ENCODE measurements at places on chromosomes 4 and X. TPM values are rescaled to one million over a fixed set of nuclear protein-coding genes. Genes with fewer than 3 reads are reported as not detected.

DNA sequence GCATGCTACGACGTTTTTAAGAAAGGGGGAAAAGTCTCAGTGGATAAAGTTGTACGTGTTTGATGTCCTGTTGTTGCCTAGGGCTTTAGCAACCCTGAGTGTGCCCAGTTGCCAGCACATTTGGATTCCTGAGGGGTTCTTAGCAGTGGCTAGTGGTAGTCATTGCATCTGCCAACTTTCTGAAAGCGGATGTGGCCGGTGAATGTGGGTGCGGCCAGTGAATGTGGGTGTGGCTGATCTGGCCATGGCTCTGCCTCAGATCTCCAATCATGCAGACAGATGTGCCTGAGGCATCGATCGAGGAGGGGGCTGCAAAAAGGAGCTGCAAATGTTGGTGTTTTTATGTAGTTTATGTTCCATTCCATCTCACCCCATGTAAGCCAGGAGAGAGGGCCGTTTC, 41.5 kb upstream of the FAT1 start:
- H3K4me3 ChIP-seq, result no peak overlapping the region
- no peak for DNase-seq
- H3K27me3 ChIP-seq, result no peaks in the 10 kb centered on the region

GRCh38 chrX:50002067-50002714, 79.8 kb downstream of the CLCN5 start:
- DNase-seq, result no peak
- no peak overlapping the region for H3K4me3 ChIP-seq
- H3K36me3 ChIP-seq, result no peaks in the 10 kb centered on the region

- no peaks in the 10 kb centered on the region for H3K4me1 ChIP-seq
- H3K27me3 ChIP-seq, result no peaks in the 10 kb centered on the region
- no peak overlapping the region for H3K27ac ChIP-seq
- DNase-seq, result no peak
- no peaks in the 10 kb centered on the region for H3K36me3 ChIP-seq
These were observed 124.9 kb downstream of the STOX2 start for GRCh38 chr4:184030036-184030435.

DNA sequence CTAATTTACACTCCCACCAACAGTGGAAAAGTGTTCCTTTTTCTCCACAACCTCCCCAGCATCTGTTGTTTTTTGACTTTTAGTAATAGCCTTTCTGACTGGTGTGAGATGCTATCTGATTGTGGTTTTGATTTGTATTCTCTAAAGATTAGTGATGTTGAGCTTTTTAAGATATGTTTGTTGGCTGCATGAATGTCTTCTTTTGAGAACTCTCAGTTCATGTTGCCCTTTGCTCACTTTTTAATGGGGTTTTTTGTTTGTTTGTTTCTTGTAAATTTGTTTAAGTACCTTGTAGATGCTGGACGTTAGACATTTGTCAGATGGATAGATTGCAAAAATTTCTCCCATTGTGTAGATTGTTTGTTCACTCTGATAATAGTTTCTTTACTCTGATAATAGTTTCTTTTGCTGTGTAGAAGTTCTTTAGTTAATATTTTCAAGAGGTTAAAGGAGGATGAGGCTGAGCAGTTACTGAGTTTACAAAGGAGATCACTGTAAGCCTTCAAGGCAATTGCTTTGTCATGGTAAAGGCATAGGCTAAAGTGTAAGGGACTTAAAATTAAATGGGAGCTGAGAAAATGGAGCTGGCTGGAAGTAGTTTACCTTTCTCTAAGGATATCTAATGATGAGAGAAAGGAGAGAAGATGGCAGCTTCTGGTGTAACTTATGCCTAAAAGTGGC, 323.4 kb downstream of the PCDH7 start:
- H3K27ac ChIP-seq, result no peak overlapping the region
- no peak for DNase-seq
- no peaks in the 10 kb centered on the region for H3K36me3 ChIP-seq
- H3K4me1 ChIP-seq, result no peaks in the 10 kb centered on the region
- H3K27me3 ChIP-seq, result no peaks in the 10 kb centered on the region

DNA sequence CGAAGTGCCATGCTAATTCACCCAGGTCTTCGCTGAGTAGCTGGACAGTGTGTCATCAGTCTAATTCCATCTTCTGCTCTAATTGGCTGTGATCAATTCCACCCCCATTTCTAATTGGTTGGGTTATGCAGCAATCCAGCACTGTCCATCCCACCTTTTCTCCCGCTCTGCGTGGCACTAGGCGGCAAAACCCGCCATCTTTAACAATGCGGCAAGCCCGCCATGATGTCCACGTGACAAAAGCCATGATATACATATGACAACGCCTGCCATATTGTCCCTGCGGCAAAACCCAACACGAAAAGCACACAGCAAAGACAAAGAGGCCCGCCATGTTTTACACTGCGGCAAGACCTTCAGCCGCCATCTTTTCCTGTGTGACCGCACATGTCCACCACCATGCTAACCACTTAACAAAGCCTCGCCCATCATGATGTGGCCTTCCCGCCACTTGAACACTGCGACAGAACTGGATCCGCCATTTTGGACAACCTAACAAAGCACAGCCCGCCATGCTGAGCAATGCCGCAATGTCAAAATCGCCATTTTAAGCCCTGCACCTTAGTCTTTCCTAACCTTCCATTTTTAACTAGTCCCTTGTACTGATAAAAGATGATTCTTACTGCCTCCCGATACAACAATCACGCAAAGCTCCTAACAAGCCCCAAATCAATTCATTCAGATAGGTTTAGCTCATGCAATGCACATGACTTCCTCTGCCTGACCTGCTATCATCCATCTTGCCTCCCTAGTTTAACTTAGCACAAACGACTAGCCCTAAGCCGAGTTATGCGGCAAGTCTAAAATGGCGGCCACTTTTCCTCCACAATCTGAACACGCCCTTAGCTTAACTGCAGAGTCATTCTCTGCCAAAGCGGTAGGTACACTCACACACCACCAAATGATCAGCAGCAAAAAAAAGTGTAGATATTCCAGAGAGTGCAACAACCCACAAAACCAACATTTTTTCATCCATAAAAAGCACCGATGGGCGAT, 288.3 kb downstream of the CHIC1 start:
- DNase-seq, result peak; percentile 62
- H3K27ac ChIP-seq, result no peak overlapping the region
- H3K4me3 ChIP-seq, result peak overlapping the region; percentile 9
- no peaks in the 10 kb centered on the region for H3K27me3 ChIP-seq
- H3K4me1 ChIP-seq, result no peaks in the 10 kb centered on the region
- H3K36me3 ChIP-seq, result no peaks in the 10 kb centered on the region

PAGE4 gene
- 1.8 TPM for total RNA-seq

DNA sequence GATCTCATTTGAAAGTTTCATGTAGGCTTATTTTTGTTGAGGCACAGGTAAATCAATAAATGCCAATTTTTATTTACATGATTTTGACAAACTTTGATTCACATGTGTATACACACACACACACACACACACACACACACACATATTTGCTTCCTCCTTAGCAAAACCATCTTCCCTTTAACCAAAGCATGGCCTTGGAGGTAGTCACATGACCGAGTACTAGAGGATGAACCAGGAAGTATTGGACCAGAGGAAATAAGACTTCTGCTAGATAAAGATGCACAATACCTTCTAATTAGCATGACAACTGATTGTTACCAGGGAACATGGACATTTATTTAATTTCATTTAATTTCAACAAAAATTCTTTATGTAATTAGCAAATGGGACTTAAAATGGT, 23.4 kb upstream of the CFAP299 start:
- no peak overlapping the region for H3K27ac ChIP-seq
- no peaks in the 10 kb centered on the region for H3K4me1 ChIP-seq
- H3K4me3 ChIP-seq, result no peak overlapping the region

DNA sequence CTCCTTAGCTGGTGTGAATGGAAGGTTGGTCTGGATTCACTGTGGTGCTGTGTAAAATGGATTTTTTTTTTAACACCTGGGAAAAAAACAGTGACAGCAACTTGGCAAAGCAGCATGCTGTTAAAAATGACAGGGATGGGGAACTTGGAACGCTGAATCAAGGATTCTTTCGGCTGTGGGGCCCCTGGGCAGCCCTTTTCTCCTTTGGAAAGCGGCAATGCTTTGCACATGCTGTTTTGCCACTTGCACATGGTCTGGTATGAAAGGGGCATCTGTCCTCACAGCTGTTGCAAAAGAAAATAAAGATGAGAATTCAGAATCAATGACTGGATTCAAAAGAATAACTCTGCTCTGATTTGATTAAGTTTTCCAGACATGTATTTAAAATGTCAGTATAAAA, 10.7 kb upstream of the PIGA start:
- H3K4me3 ChIP-seq, result no peak overlapping the region
- no peak for DNase-seq
- no peaks in the 10 kb centered on the region for H3K4me1 ChIP-seq
- no peak overlapping the region for H3K27ac ChIP-seq
- H3K27me3 ChIP-seq, result no peaks in the 10 kb centered on the region

DNA sequence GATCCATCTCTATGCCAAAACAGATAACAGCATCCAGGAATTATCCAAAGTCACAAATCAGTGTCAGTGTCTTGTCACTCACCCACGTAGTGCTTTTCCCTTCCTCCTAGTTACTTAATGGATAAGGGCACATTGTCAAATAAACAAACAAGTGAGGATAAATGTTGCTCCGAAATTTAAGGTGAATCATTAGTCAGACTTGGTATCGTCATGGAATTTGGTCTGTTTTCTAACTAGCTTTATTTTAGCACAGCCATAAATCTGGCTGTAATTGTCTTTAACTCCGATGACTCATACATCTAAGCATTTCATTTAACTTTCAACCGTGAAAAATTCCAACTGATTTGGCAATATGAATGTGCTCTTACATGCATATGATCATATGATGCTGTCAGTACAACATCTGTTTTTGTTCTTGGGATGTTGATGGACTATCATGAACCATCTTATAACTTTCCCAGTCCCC, 83.3 kb downstream of the SNCA start:
- no peak overlapping the region for H3K27ac ChIP-seq
- no peaks in the 10 kb centered on the region for H3K4me1 ChIP-seq
- H3K4me3 ChIP-seq, result no peak overlapping the region
- no peaks in the 10 kb centered on the region for H3K36me3 ChIP-seq

- H3K27me3 ChIP-seq, result no peaks in the 10 kb centered on the region
- peaks cover 5% of the 10 kb centered on the region for H3K4me1 ChIP-seq
- peak overlapping the region; percentile 62 for H3K4me3 ChIP-seq
These were observed 814 bp upstream of the RBM47 start for GRCh38 chr4:40630335-40631021.

GRCh38 chrX:109709129-109709631, 23.9 kb downstream of the ACSL4 start:
- no peaks in the 10 kb centered on the region for H3K4me1 ChIP-seq
- no peak overlapping the region for H3K27ac ChIP-seq
- no peak overlapping the region for H3K4me3 ChIP-seq
- H3K27me3 ChIP-seq, result no peaks in the 10 kb centered on the region
- no peaks in the 10 kb centered on the region for H3K36me3 ChIP-seq

GRCh38 chr4:56611501-56611900, 69.6 kb downstream of the HOPX start:
- H3K4me3 ChIP-seq, result no peak overlapping the region
- no peaks in the 10 kb centered on the region for H3K4me1 ChIP-seq
- no peak for DNase-seq
- no peaks in the 10 kb centered on the region for H3K36me3 ChIP-seq
- no peak overlapping the region for H3K27ac ChIP-seq
- no peaks in the 10 kb centered on the region for H3K27me3 ChIP-seq

TEX11 gene
- total RNA-seq, result 7.1 TPM

DNA sequence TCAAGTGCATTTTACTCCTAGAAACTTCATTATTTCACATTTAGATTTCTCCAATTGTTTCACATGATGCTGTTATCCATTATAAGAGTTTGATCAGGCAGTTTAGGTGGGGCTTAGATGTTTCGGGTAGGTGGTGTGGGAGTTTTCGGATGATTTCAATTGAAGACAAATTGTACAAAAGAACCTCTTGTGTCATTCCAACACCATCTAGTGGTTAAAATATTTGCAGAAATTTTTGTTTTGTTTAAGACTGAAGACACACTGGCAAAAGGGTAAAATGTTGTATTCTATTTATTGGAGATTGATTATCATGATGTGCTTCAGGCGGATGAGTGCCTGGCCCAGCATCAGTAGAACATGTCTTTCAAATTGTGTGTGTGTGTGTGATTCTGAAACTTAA, 212.7 kb downstream of the SH3BGRL start:
- H3K4me3 ChIP-seq, result no peak overlapping the region
- H3K27me3 ChIP-seq, result no peaks in the 10 kb centered on the region
- no peak overlapping the region for H3K27ac ChIP-seq
- no peaks in the 10 kb centered on the region for H3K4me1 ChIP-seq

- H3K4me1 ChIP-seq, result no peaks in the 10 kb centered on the region
- DNase-seq, result no peak
- H3K27me3 ChIP-seq, result no peaks in the 10 kb centered on the region
- peak overlapping the region; percentile 88 for H3K27ac ChIP-seq
These were observed 1.0 kb downstream of the AGA start for GRCh38 chr4:177441061-177441802.

DNA sequence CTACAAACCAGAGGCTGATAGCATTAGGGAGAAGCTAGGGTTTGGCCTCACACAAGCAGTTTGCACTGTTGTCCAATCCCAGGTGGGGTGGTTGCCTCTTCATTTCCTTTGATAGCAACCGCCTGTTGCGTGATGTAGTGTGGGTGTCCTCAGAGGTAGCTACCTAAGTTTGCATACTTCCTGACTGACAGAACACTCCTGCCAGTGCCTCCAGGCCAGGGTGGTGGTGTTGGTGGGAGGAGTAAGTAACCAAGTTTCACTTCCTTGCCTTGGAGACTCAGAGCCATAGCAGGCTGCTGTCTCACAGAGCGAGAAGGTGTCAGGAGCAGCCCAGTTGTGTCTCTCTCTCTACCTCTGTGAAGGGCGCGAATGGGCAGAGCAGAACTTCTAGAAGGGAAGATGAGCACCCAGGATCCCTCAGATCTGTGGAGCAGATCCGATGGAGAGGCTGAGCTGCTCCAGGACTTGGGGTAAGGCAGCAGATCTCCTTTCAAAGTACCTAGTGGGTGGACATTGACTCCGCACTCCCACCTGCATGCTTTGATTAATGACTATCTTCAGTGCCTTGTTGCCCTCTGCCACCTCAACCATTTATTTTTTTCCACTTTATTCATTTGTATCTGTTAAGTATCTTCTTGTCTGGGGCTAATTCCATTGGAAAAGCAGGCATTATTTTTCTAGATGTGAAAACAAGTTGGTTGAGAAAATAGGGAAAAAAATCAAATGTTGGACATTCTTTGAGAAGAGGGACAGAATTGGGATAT, at the start of gene DAPP1:
TSS of gene DAPP1 (plus strand) at position 283 of the 764 bp plus-strand sequence. CDS start at position 370, 87 bp downstream.
- no peaks in the 10 kb centered on the region for H3K4me1 ChIP-seq
- H3K27me3 ChIP-seq, result no peaks in the 10 kb centered on the region
- no peaks in the 10 kb centered on the region for H3K36me3 ChIP-seq
- H3K27ac ChIP-seq, result no peak within 1 kb of the TSS

CXCR3 gene
- total RNA-seq, result 0.24 TPM

GRCh38 chrX:116170511-116170910, at the start of gene AGTR2:
Gene AGTR2, plus strand, starts transcription at chrX:116170744. Its CDS starts 1,537 bp downstream, at chrX:116172281.
- H3K27ac ChIP-seq, result no peak within 1 kb of the TSS
- H3K4me3 ChIP-seq, result no peak within 1 kb of the TSS
- H3K27me3 ChIP-seq, result no peaks in the 10 kb centered on the region
- no peaks in the 10 kb centered on the region for H3K36me3 ChIP-seq
- no peak for DNase-seq

SLC34A2 gene
- total RNA-seq, result 1.4 TPM

All from testis (tissue), 5 donors.